ENCODE measurements at places on chromosomes 1 and 21. TPM values are rescaled to one million over a fixed set of nuclear protein-coding genes. Genes with fewer than 3 reads are reported as not detected.

The SMCP gene
- total RNA-seq: not detected

The DEPDC1 gene
- total RNA-seq: 8.5 TPM

The ZBTB8A gene
- 14.3 TPM for total RNA-seq

The CLIC6 gene
- 10.9 TPM for total RNA-seq

The PLEKHN1 gene
- total RNA-seq: 0.91 TPM

All from articular chondrocyte of knee joint (primary cell).